Activated CD4-positive, alpha-beta T cell treated with anti-CD3 and anti-CD28 coated beads for 36 hours (primary cell): ENCODE measurements at places on chromosomes 3 and 15. TPM values are rescaled to one million over a fixed set of nuclear protein-coding genes. Genes with fewer than 3 reads are reported as not detected.

Gene CCDC9B
- total RNA-seq = 0.98 TPM

Gene TMC3
- total RNA-seq = not detected

Gene KLHL40
- total RNA-seq = not detected

Gene SPATA12
- not detected for total RNA-seq

Gene HYAL1
- not detected for total RNA-seq

Gene LRIG1
- 22.7 TPM for total RNA-seq

Gene ROPN1
- not detected for total RNA-seq

Gene GOLGA6B
- not detected for total RNA-seq

Gene STAC
- total RNA-seq = 0.26 TPM

Gene LSAMP
- total RNA-seq = not detected

Gene MST1
- total RNA-seq = 8.7 TPM

Gene GPR171
- total RNA-seq = 111 TPM

Gene CFAP92
- total RNA-seq = 0.88 TPM

Gene MTHFS
- 48.5 TPM for total RNA-seq

Gene SLC24A5
- not detected for total RNA-seq

Gene CPLX3
- not detected for total RNA-seq

Gene LAMB2
- total RNA-seq = 0.71 TPM

Gene A4GNT
- not detected for total RNA-seq

Gene RASGRF1
- not detected for total RNA-seq

Gene SENP5
- total RNA-seq = 27.7 TPM

Gene C3orf20
- not detected for total RNA-seq

Gene ZNF385D
- total RNA-seq = not detected

Gene EAF2
- total RNA-seq = 12.4 TPM

Gene PLXNA1
- total RNA-seq = 8.8 TPM

Gene STARD5
- 8.9 TPM for total RNA-seq

Gene TMEM108
- not detected for total RNA-seq
